ENCODE measurements at places on chromosomes 2 and 18.

GRCh38 chr2:50720697-50721315, 311.1 kb downstream of the NRXN1 start:
- no peak for DNase-seq

DNA sequence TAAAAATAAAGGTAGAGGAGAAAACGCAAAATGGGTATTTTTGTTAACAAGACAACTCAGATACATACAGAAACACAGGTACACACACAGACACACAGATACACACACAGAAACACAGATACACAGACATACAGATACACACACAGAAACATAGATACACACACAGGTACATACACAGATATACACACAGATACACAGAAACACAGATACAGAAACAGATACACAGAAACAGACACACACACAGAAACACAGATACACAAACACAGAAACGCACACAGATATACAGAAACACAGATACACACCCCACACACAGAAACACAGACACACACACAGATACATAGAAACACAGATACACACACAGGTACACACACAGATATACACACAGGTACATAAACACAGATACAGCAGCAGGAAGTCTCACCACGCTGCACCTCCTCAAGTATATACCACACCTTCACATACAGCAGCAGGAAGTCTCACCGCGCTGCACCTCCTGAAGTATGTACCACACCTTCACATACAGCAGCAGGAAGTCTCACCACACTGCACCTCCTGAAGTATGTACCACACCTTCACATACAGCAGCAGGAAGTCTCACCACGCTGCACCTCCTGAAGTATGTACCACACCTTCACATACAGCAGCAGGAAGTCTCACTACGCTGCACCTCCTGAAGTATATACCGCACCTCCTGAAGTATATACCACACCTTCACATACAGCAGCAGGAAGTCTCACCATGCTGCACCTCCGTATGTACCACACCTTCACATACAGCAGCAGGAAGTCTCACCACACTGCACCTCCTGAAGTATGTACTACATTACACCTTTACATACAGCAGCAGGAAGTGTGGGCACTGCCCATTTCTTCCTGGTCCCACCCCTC, 250.5 kb downstream of the HDAC4 start:
- no peak for DNase-seq

- peak; percentile 87 for DNase-seq
These were observed 85.3 kb downstream of the SPP2 start for GRCh38 chr2:234135750-234136221.

DNA sequence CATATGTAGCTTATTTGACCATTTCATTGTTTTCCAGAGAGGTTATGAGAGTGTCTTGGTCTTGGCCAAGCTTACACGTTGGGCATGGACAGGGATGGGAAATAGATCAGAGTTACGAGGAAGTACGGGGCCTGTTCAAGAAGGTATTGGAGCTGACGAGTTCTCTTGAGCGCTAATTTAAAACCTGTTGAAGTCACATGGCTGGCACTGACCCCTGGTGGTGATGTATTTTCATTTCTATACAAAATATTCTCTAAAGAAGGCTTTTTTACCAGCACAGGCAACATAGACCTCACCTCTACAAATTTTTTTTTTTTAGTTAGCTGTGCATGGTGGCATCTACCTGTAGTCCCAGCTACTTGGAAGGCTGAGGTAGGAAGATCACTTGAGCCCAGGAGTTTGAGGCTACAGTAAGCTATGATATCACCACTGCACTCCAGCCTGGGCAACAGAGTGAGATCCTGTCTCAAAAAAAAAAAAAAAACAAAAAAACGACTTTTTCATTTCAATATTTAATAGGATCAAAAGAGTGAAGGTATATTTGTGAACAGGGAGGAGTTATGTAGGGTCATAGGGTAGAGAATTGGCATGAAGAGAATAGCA, 19.6 kb downstream of the UGP2 start:
- peak; percentile 81 for DNase-seq

DNA sequence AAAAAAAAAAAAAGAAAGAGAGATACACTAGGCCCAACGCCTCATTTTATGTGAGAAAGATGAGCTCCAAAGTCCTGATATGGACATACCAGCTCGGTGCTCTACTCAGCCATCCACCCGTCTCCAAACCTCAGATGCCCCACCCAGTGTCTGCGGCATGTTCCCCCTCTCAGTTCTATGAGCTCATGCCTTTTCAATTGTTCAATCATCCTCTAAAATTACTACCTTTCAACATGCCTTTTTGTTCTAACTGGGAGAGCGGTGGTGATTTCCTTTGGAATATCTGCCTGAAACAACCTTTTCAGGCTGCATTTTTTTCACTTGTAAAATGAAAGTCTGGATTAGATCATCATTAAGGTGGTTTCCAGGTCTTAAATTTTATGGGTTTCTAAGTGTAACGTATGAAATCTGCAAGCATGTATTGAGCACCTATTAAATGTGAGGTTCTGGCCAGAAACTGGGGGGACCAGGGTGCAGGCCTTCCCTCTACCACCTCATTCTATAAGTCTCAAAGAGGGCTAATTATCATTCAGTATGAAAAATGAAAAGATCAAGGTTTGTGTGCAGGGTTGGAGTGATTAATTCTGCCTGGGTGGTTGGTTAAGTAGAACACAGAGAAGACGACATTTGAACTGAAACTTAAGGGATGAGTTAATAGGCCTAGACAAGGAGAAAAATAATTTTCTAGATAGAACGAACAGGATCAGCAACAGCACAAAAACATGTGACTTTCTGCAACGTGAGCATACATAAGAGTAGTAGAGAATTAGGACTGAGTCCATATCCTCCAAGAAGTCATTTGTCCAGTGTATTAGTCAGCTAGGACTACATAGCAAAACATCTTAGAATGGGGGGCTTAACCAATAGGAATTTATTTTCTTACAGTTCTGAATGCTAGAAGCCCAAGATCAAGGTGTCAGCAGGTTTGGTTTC, 87.4 kb upstream of the GLS start:
- peak; percentile 32 for DNase-seq

DNA sequence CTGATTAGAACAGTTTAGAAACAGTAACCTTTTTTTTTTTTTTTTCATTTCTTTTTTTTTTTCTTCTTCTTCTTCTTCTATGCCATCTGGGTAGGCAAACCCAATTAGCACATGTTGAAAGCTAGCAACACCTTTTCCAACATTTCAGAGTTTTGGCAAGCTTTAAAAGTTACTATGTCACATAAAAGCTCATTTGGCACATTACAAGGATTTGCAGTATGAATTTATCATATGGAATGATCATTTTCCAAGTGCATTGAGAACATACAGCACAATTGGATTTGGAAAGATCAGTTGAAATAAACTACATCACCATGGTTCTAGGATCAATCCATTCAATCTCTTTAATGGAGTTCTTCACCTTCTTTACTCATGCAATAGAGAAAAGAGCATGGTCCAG, 847.0 kb downstream of the LRRTM4 start:
- no peak for DNase-seq

DNA sequence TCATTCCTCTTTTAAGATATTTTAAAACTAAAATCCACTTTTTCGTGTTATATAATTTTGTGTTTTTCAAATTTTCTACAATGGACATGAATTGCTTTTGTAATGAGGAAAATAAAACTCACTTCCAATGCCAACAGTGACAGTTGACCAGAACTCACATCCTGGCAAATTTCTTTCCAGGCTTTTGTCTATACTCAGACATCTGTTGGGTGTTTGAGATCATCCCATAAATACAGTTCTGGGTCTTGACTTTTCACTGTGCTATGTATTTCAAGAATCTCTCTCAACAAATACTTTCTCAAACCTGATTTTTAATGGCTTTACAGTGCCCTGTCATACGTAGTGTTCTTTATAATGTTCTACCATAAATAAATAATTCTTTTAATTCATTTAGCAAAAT, 57.6 kb downstream of the RPL37A start:
- no peak for DNase-seq

GRCh38 chr2:74079522-74080341, 68.0 kb downstream of the BOLA3 start:
- no peak for DNase-seq

GRCh38 chr2:202592566-202592965, 42.2 kb upstream of the FAM117B start:
- DNase-seq, result peak; percentile 13

- no peak for DNase-seq
These were observed 876.3 kb downstream of the BCL11A start for GRCh38 chr2:59677158-59677557.

DNA sequence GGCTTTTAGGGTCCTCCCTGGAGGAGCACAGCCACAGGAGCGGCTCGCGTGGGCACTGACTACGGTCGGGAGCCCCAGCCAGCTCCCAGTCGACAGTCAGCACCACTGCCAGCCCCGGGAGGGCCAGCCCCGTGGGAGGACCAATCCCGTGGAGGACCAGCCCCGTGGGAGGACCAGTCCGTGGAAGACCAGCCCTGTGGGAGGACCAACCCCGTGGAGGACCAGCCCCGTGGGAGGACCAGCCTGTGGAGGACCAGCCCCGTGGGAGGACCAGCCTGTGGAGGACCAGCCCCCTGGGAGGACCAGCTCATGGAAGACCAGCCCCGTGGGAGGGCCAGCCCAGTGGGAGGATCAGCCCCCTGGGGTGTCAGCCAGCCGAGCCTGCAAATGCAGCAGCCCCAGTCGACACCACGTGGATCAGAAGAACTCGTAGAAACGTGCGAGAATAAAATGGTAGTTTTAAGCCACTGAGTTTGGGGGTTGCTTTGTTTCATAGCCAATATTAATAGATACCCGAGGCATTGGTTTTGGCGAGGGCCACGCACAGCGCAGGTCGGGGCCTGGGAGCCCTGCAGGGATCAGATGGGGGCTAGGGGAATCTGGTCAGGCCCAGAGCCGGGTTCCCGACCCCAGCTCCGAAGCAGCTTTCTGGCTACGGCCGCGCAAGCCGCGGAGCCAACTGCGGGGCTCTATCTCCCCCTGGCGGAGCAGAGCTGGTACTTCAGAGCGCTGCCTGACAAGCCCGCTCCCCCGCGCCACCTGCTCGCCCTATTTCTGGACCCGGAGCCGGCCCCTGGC, 73.0 kb downstream of the TEX51 start:
- peak; percentile 78 for DNase-seq

GRCh38 chr2:164314148-164314547, 307.1 kb downstream of the GRB14 start:
- DNase-seq, result no peak

DNA sequence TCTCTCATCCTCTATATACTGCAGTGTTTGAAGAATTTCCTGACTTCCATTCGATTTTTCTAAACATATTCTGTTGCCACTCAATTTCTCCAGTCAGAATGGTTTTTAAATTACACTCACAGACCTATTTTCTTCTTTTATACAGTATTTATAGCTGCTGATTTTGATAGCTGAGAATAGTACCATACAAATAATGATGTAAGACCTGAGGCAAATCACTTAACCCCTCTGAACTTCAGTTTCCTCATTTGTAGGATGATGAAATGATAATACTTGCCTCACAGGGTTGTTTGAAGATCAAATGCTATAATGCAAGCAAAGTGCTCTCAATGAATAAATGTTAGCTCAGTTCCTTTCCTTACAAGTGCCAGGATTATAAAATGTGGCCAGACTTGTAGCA, 241.8 kb downstream of the CPS1 start:
- no peak for DNase-seq

- no peak for DNase-seq
These were observed 358.1 kb upstream of the CRIM1 start for GRCh38 chr2:35997488-35997887.

DNA sequence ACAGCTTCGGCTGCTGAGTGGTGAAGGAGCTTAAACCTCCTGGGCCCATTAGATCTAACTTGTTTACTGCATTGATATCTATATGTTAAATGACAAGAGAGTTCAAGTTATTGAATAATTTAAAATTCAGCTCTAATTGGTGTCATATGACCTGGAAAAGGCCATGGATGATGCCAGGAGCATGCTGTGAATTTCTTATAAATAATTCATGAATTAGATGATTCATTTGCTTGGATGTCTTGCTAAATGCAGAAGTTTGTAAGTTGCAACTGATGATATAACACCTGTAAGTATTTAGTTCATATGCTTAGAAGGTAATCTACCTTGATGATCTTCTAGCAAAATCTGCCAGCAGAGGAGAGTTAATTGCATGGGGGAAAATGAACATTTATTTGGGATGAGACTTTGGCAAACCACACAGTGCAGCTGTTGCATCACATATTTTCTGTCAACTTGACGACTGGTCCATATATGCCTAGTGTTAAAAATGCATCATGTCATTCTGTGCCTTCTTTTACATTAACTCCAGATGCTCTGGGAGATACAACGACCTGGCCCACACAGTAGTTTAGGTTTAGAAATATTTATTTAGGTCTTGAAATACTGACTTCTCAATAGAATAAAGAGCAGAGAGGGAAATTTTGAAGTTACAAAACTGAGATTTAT, 226.3 kb downstream of the KIAA1328 start:
- DNase-seq, result no peak

GRCh38 chr2:185978634-185979407, 240.2 kb downstream of the FSIP2 start:
- DNase-seq, result no peak

DNA sequence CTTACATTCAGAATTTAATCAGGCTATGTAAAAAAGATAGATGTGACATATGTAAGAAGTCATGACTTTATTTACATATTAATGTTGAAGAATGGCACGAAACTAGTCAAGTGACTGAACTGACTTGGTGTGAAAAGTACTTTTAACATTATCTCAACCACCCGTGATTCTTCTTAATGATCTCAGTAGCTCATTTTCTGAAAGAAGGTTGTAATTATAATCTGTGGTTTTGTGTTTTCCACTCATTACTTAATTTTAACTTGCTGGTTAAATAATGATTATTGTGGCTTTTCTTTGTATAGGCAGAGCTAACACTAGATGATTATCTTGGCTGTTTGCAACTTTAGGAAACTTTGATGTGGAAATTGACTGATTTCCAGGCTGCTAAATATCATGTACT, 18.5 kb downstream of the KCNJ13 start:
- DNase-seq, result no peak

GRCh38 chr18:78367996-78368395, 611.6 kb upstream of the SALL3 start:
- DNase-seq, result no peak

DNA sequence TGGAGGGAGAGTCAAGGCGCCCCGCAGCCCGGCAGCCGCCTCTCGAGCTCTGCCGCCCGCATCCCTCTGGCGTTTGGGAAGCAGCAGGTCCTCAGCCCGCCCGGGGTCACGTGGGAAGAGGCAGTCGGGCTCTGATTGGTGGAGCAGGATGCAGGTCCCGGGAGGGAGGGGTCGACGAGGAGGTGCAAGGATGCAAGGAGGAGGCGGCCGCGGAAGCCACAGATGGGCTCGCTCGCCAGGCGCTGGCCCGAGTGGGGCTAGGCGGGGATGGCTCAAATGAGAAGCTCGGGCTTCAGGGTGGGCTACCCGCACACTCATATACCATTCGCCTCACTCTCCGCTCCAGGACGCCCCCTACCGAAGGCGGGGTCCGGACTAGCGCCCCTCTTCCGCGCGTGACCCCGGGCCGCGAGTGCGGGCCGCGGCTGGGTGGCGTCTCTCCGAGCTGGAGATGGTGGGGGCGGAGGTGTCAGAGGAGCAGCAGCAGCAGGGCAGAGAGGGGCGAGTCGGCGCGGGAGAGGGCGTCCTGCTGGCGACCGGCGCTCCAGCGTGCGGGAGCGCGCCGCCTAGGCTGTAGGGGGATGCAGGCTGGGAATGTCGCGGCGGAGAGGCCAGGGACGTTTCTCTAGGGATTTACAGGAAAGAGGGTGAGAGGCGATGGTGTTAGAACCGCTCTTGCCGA, at the start of gene TMEFF2:
TSS of gene TMEFF2 (minus strand) at position 68 of the 682 bp plus-strand sequence. CDS start 409 bp downstream, outside the sequence.
- peak; percentile 55 for DNase-seq

- DNase-seq, result no peak
These were observed 10.7 kb downstream of the SATB2 start for GRCh38 chr2:199446996-199447576.
